ENCODE measurements at places on chromosomes 6 and 20.
A peak's percentile ranks its signal among the peaks of the same experiment; 100 is the strongest.

- no peak for DNase-seq
Observed at GRCh38 chr20:1637755-1638154, 17.9 kb upstream of the SIRPB1 start.

- DNase-seq, result no peak
Observed at GRCh38 chr6:101281266-101281665, 112.2 kb upstream of the GRIK2 start.

GRCh38 chr6:166637812-166638572, 10.9 kb upstream of the RPS6KA2 start:
- DNase-seq, result no peak

- DNase-seq, result no peak
Observed at GRCh38 chr20:21812379-21812778, 106.9 kb downstream of the PAX1 start.

DNA sequence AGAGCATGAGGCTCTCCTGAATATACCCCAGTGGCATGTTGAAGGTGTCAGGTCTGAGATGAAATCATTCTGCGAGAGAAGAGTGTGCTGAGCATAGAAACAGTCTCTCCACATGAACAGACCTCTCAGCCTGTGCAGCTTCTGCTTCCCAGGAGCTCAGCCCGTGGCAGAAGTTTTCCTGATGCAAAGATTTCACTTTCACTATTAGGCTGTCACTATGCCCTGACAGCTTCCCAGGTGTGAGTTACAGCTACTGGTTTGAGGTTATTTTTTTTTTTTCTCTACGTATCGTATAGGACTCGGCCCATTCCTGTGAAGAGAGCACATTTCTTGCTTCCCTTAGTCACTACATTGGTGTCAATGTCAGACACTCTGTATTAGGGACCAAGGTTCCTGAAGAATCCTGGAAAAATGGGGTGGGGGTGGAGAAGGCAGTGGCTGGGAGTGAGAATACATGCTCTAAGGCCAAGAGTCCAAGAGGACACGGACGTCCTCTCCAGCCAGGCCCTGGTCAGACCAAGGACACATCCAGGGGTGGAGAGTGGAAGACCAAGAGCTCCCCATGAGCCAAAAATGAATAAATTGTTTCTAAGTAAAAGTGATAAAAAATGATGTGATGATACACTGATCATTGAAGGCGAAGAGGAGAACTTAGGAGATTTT, 121.2 kb upstream of the AKAP12 start:
- peak; percentile 32 for DNase-seq
